ENCODE measurements at places on chromosomes 11 and 22. TPM values are rescaled to one million over a fixed set of nuclear protein-coding genes. Genes with fewer than 3 reads are reported as not detected.

GRCh38 chr11:67062526-67063373 lies 6.1 kb downstream of the RHOD start:
- no peak for DNase-seq

DNA sequence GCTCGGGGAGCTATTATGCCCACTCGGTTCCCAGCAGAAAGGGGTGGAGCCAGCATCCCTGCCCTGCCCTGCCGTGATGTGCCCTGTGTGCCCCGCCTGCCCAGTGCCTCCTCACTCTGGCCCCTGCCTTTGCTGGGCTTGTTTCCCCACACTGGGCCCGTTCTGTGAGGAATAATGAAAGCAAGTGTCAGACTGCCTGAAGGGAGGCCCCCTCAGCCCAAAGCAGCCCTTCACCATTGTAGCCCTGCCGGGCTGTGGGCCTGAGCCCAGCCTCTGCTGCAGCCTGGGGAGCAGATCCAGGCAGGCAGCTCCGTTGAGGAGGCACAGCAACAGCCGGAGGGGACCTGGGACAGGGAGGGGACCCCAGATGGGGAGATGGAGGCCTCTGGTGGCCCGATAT lies 20.2 kb upstream of the NEFH start:
- DNase-seq, result no peak

- DNase-seq, result no peak
Measured at GRCh38 chr11:42521994-42522393, 789.8 kb upstream of the API5 start.

DNA sequence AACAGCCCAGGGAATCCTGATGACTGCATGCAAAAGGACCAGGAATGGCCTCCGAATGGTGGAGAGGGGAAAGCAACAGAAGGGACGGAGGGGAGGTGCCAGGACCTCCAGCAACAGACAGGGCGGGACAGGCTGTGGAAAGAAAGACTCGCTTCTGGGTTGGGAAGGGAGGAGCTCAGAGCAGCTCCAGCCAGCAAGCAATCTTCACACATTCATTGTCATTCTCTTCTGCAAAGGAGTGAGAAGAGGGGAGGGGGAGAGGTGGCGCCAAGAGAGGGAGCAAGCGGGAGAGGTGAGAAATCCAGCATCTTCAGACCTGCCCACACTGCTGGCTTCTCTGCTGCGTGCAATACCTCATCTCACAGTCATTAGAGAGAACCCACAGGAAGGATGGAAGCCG lies 509.0 kb downstream of the BUD13 start:
- DNase-seq, result no peak

GRCh38 chr11:72333661-72334060 lies 89.7 kb upstream of the PHOX2A start:
- no peak for DNase-seq

DNA sequence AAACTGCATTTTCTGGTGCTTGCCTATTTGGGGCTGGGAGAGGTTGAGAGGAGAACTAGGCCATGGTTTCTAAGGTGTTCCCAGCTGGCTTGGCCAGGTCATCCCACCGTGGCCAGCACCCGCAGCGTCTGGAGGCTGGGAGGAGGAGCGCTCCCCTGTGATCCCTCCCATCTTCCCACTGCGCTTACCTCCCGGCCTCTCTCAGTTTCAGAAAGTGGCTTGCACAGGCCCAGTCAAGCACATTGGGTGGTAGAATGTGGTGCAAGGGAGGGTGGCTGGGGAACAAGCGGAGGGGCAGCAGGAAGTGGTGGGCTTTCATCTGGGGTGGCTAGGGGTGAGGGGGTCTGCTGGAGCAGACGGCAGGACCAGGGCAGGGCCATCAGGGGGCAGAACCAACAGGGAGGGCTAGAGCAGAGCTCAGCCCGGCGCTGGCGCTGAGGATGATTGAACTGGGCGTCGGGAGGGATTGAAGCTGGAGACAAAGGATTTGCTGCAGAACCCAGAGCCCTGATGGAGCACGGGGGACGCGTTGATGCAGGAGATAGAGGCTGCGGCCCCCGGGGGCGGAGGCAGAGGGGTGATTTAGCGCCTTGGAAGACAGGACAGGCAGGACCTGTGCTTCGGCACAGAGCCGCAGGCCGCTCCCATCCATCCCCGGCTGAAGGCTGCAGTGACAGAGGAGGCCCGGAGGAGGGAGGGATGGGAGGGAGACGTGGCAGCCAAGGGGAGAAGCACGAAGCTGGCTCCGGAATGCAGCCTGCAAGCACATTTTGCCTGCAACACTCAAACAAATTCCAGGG lies 76.0 kb downstream of the TRIM29 start:
- DNase-seq, result peak; percentile 94

- no peak for DNase-seq
Measured at GRCh38 chr22:49779211-49779610, 48.5 kb downstream of the BRD1 start.

GRCh38 chr11:108875134-108875533 lies 210.3 kb downstream of the DDX10 start:
- DNase-seq, result no peak

DNA sequence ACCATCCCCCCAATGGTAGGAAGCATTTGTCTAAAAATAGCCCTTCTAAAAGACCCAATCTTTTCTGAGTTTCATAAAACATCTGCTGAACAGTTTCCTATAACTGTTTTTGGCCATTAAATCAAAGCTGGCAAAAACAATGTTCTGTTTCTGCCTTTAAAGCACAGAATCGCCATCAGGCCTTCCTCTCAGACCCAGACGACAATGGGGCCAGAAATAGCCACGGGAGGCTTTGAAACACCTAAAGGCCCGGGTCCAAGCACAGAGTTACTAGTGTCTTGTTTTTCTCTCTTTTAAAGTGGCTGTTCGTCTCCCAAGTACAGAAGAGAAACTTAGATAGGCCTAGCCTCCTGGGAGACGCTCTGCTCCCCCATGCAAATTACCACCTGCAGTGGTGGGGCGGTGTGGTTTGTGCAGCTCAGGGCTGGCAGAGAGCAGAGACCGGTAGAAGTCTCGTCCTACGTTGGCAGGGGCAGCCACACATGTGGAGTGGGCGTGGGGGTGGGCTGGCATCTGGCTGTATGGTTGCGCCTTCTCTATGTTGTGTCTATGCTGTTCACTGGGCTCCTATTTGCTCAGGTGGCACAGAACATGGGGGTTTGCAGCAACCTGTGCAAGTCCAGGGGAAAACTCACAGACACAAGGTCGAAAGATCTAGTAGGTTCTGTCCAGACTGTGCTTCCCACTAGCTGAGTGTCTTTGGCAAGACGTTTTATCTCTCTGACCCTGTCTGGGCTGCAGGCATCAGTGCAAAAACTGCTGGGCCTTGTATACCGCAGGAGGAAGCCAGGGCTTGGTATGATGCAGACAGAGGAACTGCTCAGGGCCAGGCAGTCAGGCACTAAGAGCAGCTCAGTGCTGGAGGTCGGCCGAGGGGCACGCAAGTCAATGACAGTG lies 23.6 kb upstream of the ETS1 start:
- peak; percentile 64 for DNase-seq

DNA sequence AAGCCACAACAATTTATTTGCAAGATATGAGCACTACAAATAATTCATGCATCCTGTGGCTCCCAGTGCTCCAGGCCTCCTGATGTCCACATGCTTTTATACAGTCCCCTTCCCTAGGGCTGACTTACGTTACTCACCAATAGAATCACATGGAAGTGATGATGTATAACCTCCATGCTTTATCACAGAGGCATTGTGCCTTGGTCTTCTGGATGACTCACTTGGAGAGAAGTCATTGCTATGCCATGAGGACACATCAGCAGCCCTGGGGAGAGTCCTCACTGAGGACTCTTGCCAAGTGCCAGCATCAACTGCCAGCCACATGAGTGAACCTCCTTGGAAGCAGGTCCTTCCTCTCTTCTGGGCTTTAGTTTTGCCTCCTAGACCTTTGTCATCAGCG lies 22.0 kb upstream of the IGSF9B start:
- no peak for DNase-seq

DNA sequence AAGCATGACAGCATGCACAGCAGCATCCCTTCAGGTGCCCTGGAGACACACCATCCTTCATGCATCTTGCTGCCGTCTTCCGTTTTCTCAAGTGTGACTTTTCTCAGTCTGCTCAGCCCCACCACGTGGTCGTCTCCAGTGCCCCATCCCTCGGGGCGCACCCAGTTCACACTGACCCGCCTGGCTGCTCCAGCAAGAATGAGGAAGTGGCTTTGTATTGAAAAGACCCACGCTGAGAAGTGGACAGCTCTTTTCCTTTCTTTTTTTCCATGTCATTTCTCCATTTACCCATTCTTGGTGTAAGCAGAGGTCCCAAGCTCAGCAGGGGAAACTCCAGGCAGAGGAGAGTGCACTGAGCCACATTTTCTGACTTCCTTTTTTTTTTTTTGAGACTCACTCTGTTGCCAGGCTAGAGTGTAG lies 14.5 kb downstream of the SERPINH1 start:
- DNase-seq, result peak; percentile 77

The TMEM179B gene
- 11.1 TPM for total RNA-seq

The SLC16A8 gene
- not detected for total RNA-seq

The NXPE2 gene
- total RNA-seq, result 8.4 TPM

The NF2 gene
- 25.5 TPM for total RNA-seq

The SOX6 gene
- total RNA-seq, result 54.7 TPM

The OR4D5 gene
- total RNA-seq, result 7.2 TPM
